ENCODE measurements at places on chromosomes 13 and 19.
A peak's percentile ranks its signal among the peaks of the same experiment; 100 is the strongest.

DNA sequence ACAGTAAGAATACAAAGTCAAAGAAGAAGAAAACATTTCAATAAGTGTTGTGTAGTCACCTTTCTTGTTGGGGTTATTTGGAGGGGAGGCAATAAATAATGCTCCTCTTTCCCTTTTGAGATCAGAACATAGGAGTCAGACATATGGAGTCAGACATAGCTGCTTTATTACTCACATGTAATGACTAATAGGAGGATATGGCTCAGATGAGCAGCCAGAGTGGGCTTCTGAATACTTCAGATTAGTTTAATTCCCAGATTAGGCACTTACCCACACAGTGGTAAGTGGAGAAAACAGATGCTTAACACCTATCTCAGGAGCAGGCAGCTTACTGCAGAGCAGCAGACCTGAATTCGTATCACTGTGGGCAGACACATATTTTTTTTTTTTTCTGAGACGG is 31.7 kb upstream of the C1QTNF9B start:
- no peak for DNase-seq

- DNase-seq, result peak; percentile 95
These were observed at the start of gene PNPLA6 for GRCh38 chr19:7535047-7535997. Gene PNPLA6, plus strand, starts transcription at chr19:7535717. Its CDS starts 72 bp downstream, at chr19:7535789.

DNA sequence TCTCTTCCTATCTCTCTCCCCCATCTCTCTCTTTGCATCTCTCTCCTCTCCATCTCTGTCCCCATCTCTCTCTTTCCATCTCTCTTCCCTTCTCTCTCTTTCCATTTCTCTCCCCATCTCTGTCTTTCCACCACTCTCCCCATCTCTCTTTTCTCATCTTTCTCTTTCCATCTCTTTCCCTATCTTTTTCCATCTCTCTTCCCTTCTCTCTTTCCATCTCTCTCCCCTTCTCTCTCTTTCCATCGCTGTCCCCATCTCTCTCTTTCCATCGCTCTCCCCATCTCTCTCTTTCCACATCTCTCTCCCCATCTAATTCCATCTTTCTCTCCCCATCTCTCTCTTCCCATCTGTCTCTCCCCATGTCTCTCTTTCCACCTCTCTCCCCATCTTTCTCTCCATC is 24.5 kb downstream of the ADGRE3 start:
- no peak for DNase-seq

DNA sequence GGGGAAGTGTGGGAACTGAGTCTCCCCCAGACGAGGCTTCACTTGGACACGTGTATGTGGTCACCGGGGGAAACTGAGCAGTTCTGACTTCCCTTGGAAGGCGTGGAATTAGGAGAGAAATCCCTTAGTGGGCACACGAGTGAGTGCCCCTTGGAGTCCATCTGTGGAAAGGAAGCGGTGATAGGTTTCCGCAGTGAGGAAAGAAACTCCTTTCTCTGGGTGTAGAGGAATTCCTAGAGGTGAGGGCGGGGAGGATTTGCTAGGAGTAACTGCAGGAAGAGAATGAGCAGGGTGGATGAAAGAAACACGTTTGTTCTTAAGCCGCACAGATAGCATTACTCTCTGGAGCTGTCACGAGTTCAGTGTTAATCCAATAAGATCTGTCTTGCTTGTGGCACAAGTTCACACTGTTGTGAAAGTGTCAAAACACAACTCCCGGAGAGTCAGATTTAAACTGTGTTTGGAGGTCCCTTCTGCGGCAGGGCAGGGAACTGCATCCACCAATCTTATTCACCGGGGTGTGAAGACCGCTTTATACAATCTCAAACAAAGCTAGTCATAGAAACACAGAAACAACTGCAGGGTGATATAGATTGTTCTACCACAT is 1.2 kb downstream of the KL start:
- DNase-seq, result no peak

GRCh38 chr19:8831832-8832131 is 322 bp downstream of the ZNF558 start:
- DNase-seq, result no peak

- no peak for DNase-seq
These were observed 1.6 kb downstream of the GRIN2D start for GRCh38 chr19:48395170-48395455.

DNA sequence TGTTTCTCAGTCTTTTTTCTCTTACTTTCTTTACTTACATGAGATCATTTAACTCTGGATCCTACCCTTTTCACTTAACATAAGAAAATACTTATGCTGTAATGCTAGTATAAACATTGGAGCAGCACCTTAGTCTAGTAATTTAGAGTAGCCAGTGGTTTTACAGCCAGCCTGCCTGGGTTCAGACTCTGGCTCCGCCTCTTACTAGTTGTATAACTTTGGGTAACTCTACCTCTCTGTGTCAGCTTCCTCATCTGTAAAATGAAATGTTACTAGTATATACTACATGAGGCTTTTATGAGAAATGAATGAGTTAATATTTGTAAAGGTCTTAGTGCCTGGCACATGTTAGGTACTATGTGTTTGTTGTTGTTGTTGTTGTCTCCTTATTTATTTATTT is 5.6 kb downstream of the CDADC1 start:
- DNase-seq, result no peak

GRCh38 chr13:98505217-98505616 is 71.7 kb downstream of the STK24 start:
- DNase-seq, result no peak

DNA sequence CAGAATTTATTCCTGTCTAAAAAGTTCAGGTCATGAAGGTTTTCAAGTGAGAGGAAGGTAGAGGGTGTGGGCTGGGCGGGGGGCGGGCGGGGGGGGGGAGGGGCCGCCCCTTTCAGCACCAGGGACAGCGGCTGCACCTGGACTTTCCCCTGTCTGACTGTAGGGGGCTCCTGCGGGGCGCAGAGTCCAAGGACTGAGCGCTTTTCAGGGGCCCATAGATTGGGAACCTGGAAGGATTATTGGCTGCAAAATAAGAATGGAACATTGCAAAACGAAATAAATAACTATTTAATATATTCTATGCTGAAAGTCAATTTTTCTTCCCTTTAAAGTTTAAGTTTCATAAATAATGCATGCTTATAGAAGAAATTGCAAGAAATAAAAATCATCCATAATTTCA is 8.9 kb upstream of the CYP4F3 start:
- DNase-seq, result no peak

DNA sequence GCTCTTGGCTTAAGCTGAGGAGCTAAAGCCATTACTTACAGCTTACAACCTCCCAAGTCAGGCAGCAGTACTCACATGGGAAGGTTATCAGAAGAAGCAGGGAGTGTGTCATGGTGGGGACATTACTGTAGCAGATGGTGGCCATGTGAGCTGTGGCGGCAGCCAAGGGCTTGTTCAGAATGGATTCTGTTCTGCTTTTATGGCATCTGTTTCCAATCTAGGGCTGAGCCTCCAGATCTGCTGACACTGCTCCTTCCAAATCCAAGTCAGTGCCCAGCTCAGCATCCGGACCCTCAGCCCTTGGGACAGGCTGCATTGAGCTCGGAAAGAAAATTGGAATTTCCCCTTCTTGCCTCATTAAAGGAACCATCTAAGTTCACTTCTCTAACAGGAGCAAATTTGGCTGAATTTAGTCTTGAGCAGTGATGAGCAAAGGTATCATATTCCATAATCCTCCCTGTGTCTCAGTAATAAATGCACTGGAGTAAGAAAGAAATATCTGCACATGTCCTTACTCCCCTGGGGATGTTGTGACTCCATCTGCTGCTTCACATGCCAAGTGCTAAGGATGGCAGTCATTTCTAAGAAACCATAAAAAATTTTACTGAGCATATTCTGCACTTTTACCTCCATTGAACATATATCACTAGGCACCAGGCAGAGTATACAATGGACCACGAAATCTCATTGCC is 73.9 kb downstream of the KCTD12 start:
- DNase-seq, result no peak

- DNase-seq, result no peak
These were observed 211.9 kb downstream of the NALCN start for GRCh38 chr13:101204270-101205020.

DNA sequence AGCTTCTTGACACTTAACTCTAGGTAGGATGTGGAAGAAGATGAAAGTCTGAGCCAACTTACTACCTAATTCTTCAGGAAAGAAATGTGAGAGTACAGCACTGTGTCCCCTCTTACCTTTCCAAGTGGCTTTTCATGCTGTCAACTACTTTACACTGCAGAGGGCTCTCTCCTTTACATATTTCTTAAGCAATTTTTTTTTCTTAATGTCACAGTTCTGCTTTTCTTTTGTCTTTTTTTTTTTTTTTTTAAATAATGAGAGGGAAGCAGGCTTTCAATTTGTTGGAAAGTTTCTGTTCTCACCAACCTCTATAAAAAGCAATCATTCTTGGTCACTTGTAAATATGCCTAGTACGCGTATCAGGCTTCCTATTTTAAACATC is 212.7 kb upstream of the MIR17HG start:
- no peak for DNase-seq

- DNase-seq, result no peak
These were observed at the start of gene TLE5 for GRCh38 chr19:3062165-3063105. Gene TLE5, minus strand, starts transcription at chr19:3062495. Its CDS starts 295 bp downstream, at chr19:3062200.

GRCh38 chr13:99566125-99567083 is 65.1 kb downstream of the TM9SF2 start:
- no peak for DNase-seq

DNA sequence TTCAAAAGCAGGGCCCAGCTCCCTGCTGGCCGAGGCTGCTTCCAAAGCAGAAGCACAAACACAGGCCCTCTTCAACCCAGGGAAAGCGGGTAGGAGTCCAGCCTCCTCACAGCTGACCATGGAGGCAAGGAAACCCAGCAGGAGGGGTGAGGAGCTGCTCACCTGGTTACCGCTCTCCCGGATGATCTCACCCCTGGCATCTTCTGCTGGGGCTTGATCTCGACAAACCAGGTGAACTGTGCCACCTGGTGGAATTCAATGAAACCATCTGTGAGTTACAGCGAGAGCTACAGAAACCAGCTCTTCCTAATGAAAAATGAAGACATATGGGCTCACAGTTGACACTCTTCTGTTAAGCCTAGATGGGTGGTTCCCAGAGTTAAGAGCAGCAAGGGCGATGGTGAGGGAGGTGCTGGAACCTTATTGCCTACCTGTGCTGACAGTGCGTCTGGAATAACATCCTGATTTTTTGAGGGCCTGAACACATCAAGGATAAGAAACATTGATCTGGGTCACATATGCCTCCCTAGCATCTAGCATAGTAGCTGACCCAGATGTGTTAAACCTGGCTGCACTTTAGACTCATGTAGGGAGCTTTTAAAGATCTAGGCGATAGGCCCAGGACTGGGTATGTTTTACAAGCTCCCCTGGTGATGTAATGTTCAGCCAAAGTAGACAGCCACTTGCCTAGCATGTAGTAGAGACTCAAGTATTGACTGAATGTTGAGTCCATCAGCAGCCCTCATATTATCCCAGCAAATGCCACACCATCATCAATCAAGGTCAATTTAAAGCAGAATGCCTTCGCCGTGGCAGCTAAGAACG is 6.1 kb downstream of the DHRS12 start:
- DNase-seq, result peak; percentile 55

DNA sequence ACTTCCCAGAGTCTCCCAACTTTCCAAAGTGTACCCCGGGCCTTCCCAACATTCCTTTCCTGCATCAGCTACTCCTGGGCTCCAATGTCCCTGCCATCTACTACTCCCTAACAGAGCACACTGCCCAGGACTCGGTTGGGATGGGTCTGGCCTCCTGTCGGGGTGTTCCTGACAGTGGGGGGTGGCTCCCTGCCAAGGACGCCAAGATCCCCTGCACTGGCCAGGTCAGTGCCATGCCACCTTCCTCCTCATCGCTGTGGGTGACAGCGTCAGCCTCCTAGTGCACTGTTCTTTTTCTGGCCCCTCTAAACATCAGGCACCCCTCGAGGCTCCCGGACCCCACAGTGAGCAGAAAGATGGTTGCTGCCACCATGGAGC is 13.8 kb downstream of the EPS15L1 start:
- no peak for DNase-seq

- no peak for DNase-seq
These were observed 505.1 kb downstream of the SLITRK5 start for GRCh38 chr13:88176231-88176630.

DNA sequence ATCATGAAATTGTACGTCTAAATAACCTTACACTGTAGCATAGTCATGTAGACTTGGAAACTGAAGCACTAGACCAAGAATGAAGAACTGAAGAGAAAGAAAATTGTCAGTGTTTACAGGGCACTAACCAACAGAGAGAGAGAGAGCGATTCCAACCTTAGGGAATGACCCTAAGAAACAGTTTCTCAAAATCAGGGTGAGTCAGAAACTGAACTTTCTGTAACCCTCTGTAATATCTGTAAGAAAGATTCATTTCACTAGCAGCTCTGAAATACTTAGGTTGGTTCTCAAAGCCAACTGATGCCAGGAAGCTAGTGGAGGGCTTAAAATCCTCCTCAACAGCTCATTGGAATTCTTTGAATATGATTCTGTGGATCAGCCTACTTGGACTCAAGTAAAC is 936.9 kb downstream of the EFNB2 start:
- no peak for DNase-seq

Measured in right kidney (tissue), 9 donors.